Stimulated activated CD8-positive, alpha-beta memory T cell treated with anti-CD3 and anti-CD28 coated beads, Interleukin-7, amount 100 ng/mL, for 1 hour (primary cell): ENCODE measurements at places on chromosomes 1 and 21.

GRCh38 chr1:63435161-63435560 is 67.7 kb downstream of the ALG6 start:
- DNase-seq, result no peak

DNA sequence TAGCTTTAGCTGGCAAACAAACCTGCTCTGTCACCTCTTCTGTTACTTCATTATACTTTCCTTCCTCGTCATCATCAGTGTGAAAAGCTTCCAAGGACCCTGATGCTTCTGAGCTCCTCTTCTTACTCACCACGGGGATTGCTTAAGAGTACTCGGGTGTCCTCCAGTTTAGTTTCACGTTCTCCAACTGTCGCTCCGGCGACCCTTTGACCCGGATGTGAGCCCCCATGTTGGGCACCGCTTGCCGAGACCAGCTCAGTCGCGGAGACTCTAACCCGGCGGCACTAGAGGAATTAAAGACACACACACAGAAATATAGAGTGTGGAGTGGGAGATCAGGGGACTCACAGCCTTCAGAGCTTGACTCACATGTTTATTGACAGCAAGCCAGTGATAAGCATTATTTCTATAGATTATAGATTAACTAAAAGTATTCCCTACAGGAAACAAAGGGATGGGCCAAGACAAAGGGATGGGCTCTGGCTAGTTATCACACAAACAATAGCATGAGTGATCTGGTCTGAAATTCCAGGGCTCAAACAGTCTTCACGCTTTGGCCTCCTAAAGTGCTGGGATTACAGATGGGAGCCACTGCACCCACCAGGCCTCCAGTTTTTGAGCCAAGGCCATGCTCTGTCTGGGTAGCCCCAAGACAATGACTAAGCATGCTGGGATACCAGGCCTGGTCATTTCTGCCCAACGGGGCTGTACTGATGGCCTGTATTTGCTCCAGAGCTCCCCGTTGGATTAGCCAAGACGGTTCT is 30.1 kb upstream of the ENO1 start:
- DNase-seq, result no peak

DNA sequence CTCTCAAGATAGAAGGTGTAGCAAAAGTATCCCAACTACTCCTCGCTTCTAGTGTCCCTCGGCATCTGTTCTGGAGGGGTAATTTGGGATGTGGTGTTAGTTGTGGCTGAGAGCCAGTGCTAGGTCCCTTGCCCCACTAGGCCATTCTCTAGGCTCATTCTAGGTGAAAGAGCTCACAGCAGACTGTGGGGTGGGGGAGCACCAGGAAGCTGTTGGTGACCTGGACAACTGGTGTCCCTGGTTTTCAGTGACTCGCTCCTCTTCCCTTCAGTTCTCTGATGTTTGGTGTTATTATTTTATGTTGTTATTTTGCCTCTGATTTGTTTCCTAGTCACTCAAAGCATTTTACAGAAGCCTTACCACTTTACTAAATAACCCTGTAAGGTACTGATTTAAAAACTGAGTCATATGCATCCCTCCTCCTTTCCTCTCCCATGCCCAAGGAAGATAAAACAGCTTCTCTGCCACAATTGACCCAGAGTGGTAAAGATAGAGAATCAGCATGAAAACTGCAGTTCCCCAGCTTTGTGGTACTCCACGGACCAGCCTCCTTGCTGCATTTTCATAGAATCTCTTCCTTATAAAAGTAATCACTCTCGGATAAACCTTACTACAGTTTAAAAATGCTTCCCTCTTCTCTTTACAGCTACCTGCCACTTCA is 14.1 kb downstream of the DYRK3 start:
- no peak for DNase-seq

DNA sequence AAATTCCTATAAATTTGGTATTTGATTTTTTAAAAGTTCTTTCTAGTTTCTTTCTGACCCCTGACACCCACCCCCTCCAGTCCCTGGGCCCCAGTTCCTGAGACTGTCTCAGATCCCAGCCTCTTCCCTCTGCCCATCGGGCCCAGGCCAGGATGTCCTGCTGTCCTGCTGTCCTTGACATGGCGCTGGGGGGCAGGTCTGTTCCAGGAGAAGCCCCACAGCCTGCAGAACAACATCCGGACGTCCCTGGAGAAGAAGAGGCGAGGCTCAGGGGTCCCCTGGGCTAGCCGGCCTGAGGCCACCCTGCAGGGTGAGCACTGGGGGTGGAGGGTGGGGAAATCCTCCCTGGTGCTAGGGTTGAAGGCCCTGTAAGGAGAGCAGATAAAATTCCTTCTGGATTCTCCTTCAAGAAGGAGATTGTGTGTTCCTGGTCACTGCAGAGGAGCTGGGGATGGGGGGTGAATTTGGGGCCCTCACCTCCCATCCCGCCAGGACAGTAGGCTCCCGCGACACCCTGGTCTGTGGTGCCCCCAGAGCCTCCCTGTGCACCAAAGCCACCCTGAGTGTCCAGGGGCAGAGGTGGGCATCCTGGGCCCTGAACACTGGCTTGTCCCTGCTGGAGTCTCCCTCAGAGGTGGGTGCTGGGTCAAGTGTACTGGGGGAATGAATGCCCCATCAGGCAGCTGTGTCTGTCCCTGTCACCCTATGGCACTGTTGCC is 45.0 kb downstream of the DISP3 start:
- DNase-seq, result no peak

DNA sequence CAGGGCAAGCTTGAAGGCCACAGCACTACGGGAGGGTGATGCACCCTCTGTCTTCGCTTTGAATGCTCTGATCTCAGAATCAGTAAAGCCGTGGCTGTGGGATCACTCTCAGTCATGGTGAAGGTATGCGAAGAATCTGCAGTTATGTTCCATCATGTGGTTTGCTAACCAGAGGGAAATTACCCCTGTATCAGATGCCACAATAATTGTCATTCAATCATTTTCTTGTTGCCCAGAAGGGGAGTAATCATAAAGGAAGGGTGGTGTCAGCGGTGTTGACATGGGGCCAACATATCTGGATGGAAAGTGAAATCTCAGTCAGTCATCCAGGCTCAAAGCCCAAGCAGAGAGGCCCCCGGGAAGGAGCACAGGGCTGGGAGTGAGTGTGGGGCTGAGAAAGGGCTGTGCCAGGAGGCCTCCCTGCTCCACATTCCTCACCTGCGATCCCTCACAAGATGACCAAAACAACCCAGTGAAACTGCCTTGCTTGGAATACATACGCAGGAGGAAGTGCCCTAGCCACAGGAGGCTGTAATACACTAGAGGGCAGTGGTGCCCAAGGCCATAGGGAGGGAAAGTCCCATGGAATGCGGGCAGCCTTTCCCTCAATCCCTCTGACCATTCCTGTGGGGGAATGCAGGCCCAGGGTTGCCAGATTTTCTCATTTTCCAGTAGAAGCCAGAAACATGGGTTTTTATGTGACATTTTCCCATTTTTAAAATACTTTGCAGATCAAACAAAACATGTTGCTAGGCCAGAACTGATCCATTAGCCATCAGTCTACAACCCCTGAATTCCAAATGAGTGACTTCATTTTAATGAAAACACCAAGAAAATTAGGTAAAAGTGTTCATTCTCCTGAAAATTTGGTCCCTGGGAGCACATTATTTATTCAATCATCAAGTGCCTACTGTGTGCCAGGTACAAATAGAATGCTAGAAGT is 95.7 kb upstream of the VANGL1 start:
- no peak for DNase-seq

DNA sequence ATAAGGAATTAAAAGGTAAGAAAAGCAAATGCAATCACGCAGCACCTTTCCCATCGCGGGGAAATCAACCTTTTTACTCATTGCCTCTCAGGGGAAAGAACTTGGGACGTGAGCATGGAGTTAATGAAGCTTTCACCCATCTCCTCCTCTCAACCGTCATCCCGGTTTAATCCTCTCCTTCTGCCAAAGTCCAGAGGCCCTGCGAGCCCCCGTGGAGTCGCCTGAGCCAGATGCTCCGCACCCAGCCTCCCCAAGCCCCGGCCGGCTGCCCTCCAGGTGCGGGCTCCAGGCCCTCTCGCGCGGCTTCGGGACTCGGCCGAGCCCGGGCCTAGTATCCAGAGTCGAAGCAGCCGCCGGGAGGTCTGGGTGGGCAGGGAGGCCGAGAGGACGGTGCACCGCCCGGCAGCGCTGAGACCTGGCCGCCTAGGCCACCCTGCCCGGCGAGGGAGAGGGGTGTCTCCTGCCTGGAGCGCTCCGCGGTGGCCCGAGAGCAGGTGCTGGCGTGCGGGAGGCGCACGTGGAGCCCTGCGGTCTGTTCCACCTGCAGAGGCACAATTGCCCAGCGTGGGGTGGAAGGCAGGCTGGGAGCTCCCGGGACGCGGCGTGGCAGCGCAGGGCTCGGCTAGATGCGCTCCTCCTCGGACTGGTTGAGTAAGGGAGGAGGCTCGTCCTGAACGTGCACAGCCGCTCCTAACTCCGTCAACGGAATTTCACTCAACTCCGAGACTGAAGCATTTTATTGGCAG is 218.5 kb downstream of the SDCCAG8 start:
- no peak for DNase-seq

DNA sequence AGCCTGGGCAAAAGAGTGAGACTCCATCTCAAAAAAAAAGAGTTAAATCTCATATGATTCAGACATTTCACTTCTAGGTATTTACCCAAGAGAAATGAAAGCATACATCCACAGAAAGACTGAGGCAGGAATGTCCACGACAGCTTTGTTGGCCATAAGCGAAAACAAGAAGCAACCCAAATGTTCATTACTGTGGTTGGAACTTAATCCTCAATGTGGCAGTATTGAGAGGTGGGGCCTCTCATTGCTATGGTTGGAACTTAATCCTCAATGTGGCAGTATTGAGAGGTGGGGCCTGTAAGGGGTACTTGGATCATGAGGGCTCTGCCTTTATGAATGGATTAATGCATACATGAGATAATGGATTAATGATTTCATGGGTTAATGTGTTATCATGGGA is 15.2 kb downstream of the C21orf58 start:
- DNase-seq, result no peak

- DNase-seq, result no peak
Measured at GRCh38 chr21:27802816-27803475, 836.1 kb upstream of the ADAMTS5 start.

GRCh38 chr21:21332492-21332891 is 334.3 kb downstream of the NCAM2 start:
- no peak for DNase-seq
